ENCODE measurements at places on chromosomes 5 and 9.

- no peak for DNase-seq
Observed at GRCh38 chr9:116990592-116990991, 303.5 kb downstream of the TRIM32 start.

- no peak for DNase-seq
Observed at GRCh38 chr9:101579711-101580545, 14.8 kb downstream of the PPP3R2 start.

GRCh38 chr5:153562189-153562588, 71.7 kb downstream of the GRIA1 start:
- no peak for DNase-seq

GRCh38 chr9:87944682-87945081, 26.9 kb downstream of the SPATA31C1 start:
- no peak for DNase-seq

DNA sequence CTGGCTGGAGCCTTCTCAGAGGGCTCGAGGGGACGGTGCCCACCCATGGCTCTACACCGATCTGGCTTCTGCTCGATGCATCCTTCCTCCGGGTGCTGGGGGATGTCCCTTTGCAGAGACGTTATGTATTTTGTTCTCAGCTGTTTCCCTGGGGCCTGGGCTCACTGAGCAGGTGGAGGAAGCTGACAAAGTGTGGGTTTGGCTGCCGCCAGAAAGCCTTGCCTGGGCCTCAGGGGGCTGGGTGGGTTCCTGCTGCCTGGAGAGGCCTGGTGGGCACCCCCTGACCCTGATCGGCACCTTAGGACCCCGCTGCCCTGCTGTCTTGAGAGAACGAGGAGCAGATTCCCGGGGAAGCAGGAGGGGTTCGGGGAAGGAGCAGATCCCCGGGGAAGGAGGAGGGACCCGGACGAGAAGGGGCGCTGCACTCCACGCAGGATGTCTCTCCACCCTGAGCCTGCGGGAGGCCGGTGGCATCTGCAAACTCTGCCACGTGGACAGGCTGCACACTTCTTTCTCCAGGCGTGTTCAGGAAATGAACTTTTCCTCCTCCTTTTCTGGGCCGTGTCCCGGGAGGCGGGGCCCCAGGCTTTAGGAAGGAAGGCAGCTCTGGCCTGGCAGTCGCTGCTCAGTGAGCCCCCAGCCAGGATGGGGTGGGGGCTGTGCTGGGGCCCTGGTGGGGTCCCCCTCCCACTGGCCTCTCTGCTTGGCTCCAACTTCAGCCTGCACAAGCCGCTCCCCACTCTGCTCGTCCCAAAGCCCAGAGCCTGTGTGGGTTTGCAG, 148.9 kb downstream of the RXRA start:
- DNase-seq: peak; percentile 23

GRCh38 chr5:9615331-9615730, 14.8 kb downstream of the TAS2R1 start:
- DNase-seq: no peak

DNA sequence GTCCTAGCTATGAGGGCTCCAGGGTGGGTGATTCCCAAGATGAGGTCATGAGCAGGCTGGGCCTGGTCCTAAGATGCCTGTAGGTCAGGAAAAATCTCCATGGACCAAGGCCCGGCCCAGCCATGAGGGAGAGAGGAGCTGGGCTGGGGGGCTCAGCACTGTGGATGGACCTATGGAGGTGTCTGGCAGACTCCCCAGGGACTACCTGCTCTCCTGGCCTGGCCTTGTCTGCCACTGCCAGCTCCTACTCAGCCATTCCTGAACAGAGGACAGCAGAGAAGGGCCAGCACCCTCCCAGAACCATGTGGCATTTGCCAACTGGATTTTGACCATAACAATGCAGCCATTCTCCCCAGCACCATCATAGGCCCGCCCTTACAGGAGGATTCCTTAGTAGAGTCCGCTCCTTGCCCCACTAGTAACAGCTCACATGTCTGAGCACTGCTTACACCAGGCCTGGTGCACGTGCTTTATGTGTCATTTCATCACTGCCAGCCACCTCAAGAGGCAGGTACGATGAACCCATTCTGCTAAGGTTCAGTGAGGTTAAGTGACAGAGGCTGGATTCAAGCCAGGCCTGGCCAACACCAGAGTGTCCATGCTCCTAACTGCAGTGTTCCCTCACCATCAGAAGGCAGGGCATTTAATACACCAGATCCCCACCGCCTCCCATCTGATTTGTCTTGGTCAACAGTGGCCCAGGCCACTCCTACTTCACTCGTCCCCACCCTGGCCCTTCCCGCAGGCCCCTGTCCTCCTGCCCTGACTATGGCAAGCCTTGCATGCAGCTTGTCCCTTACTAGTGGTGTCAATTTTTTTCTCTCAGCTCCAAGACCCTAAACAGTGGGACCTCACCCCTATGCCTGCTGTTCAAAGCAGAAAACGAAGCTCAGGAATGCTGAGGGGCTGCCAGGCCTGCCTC, 669 bp downstream of the IL13 start:
- DNase-seq: no peak

GRCh38 chr5:7592910-7593309, 197.0 kb downstream of the ADCY2 start:
- DNase-seq: no peak

DNA sequence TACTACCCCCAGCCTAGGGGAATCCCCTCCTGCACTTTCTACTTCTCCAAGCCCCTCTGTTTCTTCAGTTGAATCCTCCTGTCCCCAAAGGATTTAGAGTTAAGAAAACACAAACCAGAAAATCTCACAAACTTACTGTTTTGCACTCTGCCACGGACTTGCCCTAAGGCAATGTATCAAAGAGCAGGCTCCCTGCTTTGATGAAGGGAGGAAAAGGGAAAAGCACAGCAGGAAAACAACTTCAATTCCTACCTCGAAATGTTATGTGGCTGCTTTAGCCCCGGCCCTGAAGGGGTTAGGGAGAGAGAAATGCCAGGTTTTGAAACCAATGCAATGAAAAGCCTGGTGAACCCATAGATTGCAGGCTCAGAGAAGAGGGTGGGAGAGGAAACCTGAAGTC, 254.7 kb downstream of the MAN2A1 start:
- no peak for DNase-seq
